Neural crest cell (in vitro differentiated cells): ENCODE measurements at places on chromosomes 6 and 20.

- H3K27ac ChIP-seq = no peak overlapping the region
- no peaks in the 10 kb centered on the region for H3K36me3 ChIP-seq
- H3K27me3 ChIP-seq = peaks cover 56% of the 10 kb centered on the region
- no peak overlapping the region for H3K4me3 ChIP-seq
These were observed 195.9 kb upstream of the CST7 start for GRCh38 chr20:24753130-24753529.

- peaks cover 60% of the 10 kb centered on the region for H3K4me1 ChIP-seq
- DNase-seq = peak; percentile 46
- no peaks in the 10 kb centered on the region for H3K36me3 ChIP-seq
These were observed 154.0 kb downstream of the JARID2 start for GRCh38 chr6:15399641-15400470.

GRCh38 chr6:146295695-146296094, 247.9 kb upstream of the RAB32 start:
- H3K4me3 ChIP-seq = no peak overlapping the region
- no peak for DNase-seq
- H3K36me3 ChIP-seq = no peaks in the 10 kb centered on the region
- H3K27ac ChIP-seq = no peak overlapping the region
- H3K4me1 ChIP-seq = peaks cover 2% of the 10 kb centered on the region

- peak overlapping the region; percentile 76 for H3K27ac ChIP-seq
- no peak for DNase-seq
- H3K27me3 ChIP-seq = no peaks in the 10 kb centered on the region
- no peaks in the 10 kb centered on the region for H3K4me1 ChIP-seq
These were observed 842.1 kb upstream of the MANEA start for GRCh38 chr6:94735270-94735669.

- DNase-seq = no peak
- H3K4me1 ChIP-seq = peaks cover 37% of the 10 kb centered on the region
- no peaks in the 10 kb centered on the region for H3K27me3 ChIP-seq
These were observed 21.5 kb upstream of the MRPS18A start for GRCh38 chr6:43708860-43709653.

- H3K4me1 ChIP-seq = no peaks in the 10 kb centered on the region
- H3K36me3 ChIP-seq = no peaks in the 10 kb centered on the region
- H3K4me3 ChIP-seq = no peak overlapping the region
- H3K27me3 ChIP-seq = no peaks in the 10 kb centered on the region
These were observed 78.0 kb upstream of the CENPW start for GRCh38 chr6:126261792-126262421.

DNA sequence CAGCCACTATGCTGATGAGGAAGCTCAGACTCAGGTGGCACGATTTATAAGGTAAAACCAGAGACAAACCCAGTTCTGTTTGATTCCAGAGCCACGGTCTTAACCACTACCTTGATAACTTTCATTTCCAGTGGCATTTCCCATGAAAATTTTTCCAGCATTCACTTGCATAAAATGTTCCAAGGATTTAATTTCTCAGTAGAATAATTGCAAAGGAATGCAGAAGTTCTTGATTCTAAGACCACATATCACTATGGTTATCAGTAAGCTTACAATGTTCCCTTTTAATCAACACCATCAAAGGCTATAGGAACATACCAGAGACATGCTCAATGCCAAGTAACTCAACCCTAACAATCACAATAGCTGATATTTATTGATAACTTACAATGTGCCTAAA, 306.0 kb upstream of the HS3ST5 start:
- peaks cover 3% of the 10 kb centered on the region for H3K4me1 ChIP-seq
- no peak overlapping the region for H3K27ac ChIP-seq
- no peak overlapping the region for H3K4me3 ChIP-seq
- no peaks in the 10 kb centered on the region for H3K36me3 ChIP-seq
- DNase-seq = no peak
- H3K27me3 ChIP-seq = no peaks in the 10 kb centered on the region

- H3K36me3 ChIP-seq = no peaks in the 10 kb centered on the region
- H3K4me3 ChIP-seq = peak overlapping the region; percentile 23
- H3K27ac ChIP-seq = no peak overlapping the region
- H3K27me3 ChIP-seq = peaks cover 9% of the 10 kb centered on the region
These were observed 10.1 kb downstream of the RPL10A start for GRCh38 chr6:35478259-35478658.

DNA sequence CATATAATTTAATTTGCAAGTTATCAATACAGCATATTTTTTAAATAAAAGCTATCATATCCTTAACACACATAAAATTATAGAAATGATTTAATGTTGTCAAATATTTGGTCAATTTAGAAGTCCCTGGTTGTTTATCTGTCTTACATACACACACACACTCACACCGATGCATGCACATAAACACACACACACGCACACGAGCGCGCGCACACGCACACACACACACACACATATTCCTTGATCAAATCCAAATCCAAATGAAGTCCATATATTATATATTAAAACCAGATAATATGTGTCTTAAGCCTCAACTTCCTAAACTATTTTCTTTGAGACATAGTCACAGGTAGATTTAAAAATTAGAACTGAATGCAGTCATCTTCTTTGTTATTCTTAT, 120.3 kb downstream of the CLVS2 start:
- no peak overlapping the region for H3K4me3 ChIP-seq
- DNase-seq = no peak
- H3K27ac ChIP-seq = no peak overlapping the region
- H3K27me3 ChIP-seq = peaks cover 17% of the 10 kb centered on the region
- H3K36me3 ChIP-seq = no peaks in the 10 kb centered on the region
- no peaks in the 10 kb centered on the region for H3K4me1 ChIP-seq

DNA sequence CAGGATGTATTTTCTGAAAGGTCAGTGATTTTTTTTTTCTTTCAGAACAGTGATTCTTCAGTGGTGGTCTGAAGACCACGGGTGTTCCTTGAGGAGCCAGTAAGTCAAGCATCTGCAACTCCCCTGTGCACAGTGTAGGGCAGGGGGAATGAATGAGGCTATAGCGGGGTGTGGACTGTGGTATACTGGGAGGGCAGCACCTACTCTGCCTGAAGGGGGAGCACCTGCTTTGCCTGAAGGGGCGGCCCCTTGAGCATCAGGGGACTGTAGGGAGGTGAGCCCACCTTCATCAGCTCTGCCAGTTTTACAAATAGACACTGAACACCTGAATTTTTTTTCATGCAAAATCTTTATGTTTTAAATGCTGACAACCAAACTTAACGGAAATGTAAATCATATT, 77.5 kb upstream of the RIPOR2 start:
- H3K27ac ChIP-seq = no peak overlapping the region
- H3K4me3 ChIP-seq = no peak overlapping the region
- no peak for DNase-seq
- peaks cover 13% of the 10 kb centered on the region for H3K4me1 ChIP-seq
